ENCODE measurements at places on chromosomes 3 and 15.

GRCh38 chr15:78979456-78980320 is 34.8 kb upstream of the CTSH start:
- DNase-seq = no peak

- no peak for DNase-seq
Observed at GRCh38 chr3:18099611-18100010, 325.5 kb downstream of the SATB1 start.

GRCh38 chr15:27353856-27354255 is 382.9 kb downstream of the GABRG3 start:
- DNase-seq = no peak

- DNase-seq = no peak
Observed at GRCh38 chr3:69357196-69357595, 28.7 kb downstream of the FRMD4B start.

GRCh38 chr3:65080432-65080831 is 392.6 kb upstream of the ADAMTS9 start:
- DNase-seq = no peak

DNA sequence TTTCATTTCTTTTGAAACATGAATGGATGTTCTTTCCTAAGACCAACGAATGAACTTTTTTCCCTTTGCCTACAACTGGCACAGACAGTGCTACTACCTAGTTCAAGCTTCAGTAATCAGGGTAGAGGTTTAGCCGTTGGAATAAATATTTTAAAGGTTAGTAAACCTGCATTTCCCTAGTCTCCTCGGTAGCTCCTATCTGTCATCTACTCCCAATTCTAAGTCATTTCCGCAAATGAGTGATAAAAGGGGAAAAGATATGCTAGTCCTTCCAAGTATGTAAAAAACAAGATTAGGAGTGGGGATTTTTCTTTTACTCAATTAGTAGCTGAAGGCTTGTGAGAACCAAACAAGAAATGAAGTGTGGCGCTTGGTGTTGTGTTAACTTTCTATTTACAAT is 15.2 kb downstream of the SLTM start:
- no peak for DNase-seq

All from stimulated activated CD8-positive, alpha-beta memory T cell treated with anti-CD3 and anti-CD28 coated beads, Interleukin-7, amount 100 ng/mL, for 1 hour (primary cell).